ENCODE measurements at places on chromosomes 5 and 9.

DNA sequence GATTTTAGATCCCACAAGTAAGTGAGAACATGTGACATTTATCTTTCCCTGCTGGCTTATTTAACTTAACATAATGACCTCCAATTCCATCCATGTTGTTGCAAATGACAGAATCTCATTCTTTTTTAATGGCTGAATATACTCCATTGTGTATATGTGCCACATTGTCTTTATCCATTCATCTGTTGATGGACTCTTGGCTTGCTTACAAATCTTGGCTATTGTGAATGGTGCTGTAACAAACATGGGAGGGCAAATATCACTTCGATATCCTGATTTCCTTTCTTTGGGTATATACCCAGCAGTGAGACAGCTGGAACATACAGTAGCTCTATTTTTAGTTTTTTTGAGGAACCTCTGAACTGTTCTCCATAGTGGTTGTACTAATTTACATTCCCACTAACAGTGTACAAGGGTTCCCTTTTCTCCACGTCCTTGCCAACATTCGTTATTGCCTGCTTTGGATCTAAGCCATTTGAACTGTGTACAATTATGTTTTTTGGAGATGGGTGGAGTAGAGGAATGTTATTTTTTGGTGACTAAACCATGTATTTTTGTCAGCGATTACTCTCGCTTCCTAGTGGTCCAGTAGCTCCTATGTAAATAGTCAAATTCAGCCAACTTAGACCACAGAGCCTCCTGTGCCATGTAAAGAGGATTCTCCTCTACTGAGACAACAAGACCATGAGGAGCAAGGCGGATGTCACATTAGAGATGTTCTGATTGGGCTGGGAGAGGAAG, 60.6 kb downstream of the TNFSF15 start:
- no peak for DNase-seq

DNA sequence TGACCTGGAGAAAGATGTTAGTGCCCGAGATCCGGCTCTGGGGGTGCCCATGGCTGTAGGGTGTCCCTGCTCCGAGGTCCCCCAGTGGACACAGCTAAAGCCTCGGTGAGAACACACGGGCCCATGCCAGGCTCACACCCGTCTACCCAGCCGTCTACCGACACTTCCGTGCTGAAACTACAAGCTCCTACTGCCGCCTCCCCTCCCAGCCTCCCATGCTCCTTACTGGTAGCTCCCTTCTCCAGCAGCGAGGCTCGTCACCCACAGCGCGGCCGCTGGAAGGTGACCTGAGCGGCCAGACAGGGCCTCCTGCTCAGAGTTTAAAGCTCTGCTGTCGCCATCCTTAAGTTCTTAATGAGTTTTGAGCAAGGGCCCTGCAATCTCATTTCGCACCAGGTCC, 33.2 kb upstream of the CLPTM1L start:
- DNase-seq, result no peak

- peak; percentile 39 for DNase-seq
Measured at GRCh38 chr5:131413605-131414559, 150.0 kb downstream of the CDC42SE2 start.

DNA sequence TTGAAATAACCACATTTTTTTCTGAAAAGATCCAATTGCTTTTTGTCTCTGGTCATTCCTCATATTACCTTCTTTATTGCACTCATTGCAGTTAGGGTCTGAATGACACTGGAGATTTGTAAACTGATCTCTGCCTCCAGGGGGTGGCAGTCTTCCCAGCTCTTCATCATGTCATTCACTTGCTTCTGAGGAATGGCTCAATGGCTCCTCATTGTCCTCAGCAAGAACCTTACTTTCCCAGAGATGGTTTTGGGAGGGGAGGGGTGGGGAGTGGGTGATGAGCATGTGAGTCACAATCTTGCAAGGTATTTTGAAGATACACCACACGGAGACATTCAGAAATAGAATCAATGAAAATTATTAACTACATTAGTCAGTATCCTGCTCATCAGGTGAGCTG, 159.8 kb upstream of the GAS1 start:
- DNase-seq, result no peak

GRCh38 chr9:8864545-8864896, 1064.9 kb upstream of the DMAC1 start:
- no peak for DNase-seq

DNA sequence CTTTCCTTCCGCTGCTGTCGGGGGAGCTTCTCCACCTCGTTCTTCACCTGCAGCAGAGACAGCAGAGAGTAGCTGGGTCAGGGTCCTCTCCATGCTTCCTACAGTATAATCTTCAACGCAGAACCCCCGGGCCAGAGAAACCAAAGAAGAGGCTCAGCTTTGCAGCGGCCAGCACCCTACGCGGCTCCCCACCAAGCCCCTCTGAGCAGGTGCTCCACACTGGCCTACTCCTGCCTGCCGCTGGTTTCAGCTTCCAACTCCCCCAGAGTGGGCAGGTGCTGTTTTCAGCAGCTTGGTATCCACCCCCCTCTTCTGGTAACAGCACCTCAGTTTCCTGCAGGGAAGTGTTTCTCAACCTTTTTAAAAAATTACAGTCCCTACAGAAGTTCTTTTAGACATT, 58.3 kb upstream of the FBXW11 start:
- no peak for DNase-seq

GRCh38 chr5:38889424-38889823, 43.6 kb downstream of the OSMR start:
- no peak for DNase-seq

- no peak for DNase-seq
Measured at GRCh38 chr9:105967248-105967647, 272.9 kb downstream of the TMEM38B start.

DNA sequence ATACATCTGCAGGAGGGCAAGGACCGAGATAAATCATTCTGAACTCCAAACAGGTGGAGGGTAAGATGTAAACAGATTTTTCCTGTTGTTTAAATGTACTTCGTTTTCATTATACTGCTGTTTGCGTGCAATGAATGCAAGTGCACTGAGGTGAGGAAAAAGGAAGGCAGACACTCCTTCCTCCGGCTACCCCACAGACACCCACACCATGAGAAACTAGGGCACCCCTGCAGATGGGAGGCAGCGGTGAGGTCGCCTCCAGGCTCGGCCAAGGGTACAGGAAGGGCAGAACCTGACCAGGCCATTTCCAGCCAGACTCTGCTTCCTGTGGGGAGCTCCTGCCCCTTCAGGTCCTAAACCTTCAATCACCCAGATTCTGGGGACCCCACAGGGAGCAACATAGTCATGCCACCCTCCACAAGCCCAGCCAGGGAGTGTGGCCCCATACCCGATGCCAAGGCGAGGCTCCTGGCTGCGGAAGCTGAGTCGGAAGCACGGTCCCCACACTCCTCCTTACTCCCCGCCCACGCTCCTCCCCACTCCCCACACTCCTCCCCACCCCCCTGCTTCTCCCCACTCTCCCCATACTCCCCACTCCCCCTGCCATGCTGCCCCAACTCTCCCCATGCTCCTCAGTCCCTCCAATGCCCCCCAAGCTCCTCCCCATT, 37.1 kb downstream of the VAV2 start:
- no peak for DNase-seq

GRCh38 chr9:130433168-130433946, 11.4 kb upstream of the ASS1 start:
- no peak for DNase-seq

GRCh38 chr9:31470051-31470450, 914.4 kb upstream of the ACO1 start:
- DNase-seq, result no peak

- no peak for DNase-seq
Measured at GRCh38 chr5:181223729-181224389, 778 bp downstream of the TRIM41 start.

- no peak for DNase-seq
Measured at GRCh38 chr5:74161170-74161569, 479.4 kb downstream of the ENC1 start.

- DNase-seq, result no peak
Measured at GRCh38 chr9:14119694-14120514, 194.0 kb downstream of the NFIB start.

DNA sequence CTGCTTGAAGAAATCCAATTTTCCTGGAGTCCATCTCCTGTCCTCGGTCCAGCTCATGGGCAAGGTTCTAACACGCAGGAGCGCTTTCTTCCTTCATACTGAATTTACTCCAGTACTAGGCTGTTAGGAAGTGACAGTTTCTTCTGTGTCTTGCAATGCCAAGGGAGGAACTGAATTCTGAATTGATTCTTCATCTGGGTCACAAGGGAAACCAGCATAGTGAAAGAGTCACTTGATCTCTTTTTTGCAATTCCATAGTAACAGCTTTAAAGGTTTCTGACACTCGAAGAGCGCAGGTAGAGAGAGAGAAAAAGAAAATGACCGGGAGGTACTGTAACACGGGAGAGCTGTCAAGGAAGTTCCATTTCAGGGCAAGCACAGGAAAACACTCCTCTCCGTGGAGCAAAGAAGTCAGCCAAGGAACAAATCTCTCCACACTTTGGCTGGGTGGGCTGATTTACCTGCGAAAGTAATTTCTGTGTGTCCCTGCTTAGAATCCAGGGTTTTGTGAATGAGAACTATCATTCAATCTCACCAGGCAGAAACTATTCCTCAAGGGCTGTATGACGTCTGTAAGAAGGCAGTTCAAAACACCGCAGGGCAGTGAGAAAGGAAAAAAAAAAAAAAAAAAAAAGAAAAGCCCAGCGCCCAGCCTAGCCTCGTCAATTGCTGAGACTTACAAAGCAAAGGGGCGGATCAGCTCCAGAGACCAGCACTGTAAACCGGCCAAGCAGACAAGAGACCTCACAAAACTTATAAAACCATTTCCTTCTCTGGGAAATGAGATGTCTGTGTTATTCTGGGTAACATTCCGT, 617.8 kb downstream of the PDE4D start:
- no peak for DNase-seq

DNA sequence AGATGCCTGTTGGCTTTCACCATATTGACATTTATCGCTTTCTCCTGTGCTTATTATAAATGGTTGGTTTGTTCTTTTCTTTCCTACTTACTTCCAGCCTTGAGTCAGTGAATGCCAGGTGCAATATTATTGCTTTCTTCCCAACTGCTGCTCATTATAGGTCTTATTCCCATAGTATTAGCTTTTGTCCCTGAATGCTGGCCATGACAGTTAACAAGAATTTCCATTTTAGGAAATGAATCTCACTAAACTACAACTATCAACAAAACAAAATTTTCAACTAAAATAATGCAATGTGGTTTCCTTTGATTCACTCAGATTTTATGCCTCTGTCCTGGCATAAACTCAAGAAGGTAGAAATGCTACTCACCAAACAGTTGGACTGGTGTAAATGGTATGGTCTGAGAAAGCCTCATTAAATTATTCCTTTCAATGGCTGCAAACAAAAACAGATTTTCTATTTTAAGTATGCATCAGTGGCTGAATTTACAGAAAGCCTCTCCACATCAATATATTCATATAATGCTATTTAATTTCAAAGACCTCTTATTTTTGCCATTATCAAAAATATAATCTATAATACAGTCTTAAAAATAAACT, 145.4 kb downstream of the TRPM6 start:
- DNase-seq, result no peak

DNA sequence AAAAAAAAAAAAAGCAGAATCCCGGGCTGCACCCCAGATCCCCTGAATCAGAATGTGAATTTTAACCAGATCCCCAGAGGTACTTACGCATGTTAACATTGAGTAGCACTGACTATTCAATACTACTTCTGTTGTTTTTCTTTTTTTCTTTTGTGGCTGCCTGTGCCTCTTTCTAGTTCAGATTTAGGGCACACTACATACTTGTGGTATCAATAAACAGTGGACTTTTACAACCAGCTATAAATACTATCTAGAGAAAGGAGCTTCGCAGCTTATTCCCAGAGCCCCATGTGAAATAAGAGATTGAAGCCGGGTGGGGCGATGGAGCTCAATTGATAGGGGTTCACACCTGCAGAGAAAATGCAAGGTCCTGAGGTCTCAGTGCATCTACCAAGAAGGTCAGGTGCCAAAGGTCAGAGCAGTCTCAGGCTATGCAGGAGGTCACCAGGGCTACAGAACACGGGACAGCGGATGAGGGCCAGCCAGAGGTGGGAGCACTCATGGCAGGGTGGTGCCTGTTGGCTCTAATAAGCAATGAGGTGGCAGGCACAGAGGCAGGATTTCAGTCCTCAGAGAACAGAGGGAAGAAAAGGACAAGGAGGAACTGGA, 22.3 kb downstream of the WWC1 start:
- DNase-seq, result no peak

- no peak for DNase-seq
Measured at GRCh38 chr5:176810687-176811501, 535 bp downstream of the UNC5A start.

DNA sequence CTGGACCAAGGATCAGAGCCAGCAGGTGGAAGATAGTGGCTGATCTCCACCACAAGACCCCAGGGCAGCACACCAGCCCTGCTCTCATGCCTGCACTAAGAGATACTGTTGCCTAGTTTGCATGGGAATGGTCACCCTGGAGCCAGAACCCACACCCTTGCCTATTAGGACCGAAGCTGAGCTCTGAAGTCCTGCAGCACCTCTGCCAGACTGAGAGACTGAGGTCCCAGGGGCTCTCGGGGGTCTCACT, 11.3 kb downstream of the ACSL6 start:
- DNase-seq, result no peak

DNA sequence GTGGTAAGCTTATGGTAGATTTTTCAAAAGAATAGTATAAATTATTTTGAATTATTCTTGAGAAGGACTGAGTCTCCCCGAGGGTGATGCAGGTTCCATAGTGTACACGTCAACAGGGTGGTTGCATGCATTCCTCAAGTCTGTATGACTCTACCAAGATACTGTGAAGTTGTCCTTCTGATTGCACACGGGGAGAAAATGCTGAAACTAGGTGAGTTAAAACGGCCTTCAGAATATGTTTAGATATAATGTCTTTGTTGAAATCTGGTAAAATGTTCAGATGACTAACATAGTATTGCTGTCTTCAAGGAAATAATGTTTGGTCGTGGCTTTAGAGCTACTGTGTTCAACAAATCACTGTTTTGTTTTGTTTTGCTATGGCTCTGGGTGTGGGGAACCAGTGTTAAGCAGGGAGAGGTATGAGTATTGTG, 22.4 kb upstream of the TNFAIP8 start:
- DNase-seq, result peak; percentile 33

GRCh38 chr9:93258818-93259489, 75.0 kb downstream of the WNK2 start:
- DNase-seq, result no peak

- no peak for DNase-seq
Measured at GRCh38 chr5:36392818-36393217, 91.1 kb upstream of the RANBP3L start.

DNA sequence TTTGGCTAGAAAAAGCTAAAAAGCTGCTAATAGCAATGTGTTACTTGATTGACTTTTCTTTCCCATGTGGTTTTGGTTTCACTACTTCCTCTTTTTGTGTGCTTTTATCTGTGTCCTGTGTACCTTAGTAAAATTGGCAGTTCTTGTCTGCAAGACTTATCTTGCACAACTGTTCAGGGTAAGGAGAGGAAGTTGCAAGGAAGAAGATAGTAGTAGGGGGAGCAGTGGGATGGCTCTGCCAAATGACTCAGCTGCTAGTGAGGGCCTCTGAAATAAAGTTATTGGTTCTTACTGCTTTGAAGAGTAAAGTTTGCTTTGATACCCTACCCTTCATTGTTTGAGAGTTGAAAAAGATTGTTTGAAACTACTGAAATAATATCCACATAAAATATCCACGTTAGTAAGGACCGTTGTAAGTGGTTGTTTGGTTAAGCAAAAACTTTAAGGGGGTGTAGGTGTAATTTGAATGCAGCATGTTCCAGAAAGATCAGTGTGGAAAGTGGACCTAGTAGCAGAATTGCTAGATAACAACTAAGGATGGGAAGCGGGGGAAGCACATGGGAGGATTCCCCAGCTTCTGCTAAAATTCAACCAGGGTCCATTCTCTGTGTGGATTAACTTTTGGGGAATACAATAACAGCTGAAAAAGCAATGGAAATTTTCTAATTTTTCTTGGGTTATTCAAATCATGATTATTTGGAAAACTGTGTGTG, 123.5 kb downstream of the SCAMP1 start:
- peak; percentile 42 for DNase-seq

All from MM.1S (cell line).